CD4-positive, alpha-beta T cell (primary cell): ENCODE measurements at places on chromosomes 7 and 10.
A peak's percentile ranks its signal among the peaks of the same experiment; 100 is the strongest.

- DNase-seq: no peak
These were observed 29.7 kb downstream of the MKLN1 start for GRCh38 chr7:131357282-131357880.

GRCh38 chr10:57535306-57535705 lies 732.4 kb downstream of the IPMK start:
- no peak for DNase-seq

DNA sequence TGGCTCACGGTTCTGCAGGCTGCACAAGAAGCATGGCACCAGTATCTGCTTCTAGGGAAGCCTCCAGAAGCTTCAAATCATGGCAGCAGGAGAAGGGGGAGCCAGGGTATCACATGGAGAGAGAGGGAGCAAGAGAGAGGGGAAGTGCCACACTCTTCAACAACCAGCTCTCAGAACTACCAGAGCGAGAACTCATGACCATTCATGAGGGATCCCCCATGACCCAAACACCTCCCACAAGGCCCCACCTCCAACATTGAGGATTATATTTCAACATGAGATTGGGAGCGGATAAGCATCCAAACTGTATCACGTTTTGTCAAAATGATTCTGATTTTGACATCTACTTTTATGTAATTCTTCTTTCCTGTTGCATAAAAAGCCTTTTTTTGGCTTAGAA lies 38.5 kb downstream of the CREM start:
- no peak for DNase-seq

- DNase-seq: no peak
These were observed 54.7 kb downstream of the PWWP2B start for GRCh38 chr10:132451506-132452215.

GRCh38 chr10:20817116-20817515 lies 80.0 kb downstream of the NEBL start:
- no peak for DNase-seq

GRCh38 chr10:17228091-17229015 lies at the start of gene VIM:
TSS of gene VIM (plus strand) at chr10:17228241. CDS start at chr10:17229423, 1,182 bp downstream.
- peak; percentile 95 for DNase-seq

- peak; percentile 27 for DNase-seq
These were observed 136.2 kb downstream of the WDR11 start for GRCh38 chr10:120987359-120987758.
